ENCODE measurements at places on chromosomes 1 and 21.

DNA sequence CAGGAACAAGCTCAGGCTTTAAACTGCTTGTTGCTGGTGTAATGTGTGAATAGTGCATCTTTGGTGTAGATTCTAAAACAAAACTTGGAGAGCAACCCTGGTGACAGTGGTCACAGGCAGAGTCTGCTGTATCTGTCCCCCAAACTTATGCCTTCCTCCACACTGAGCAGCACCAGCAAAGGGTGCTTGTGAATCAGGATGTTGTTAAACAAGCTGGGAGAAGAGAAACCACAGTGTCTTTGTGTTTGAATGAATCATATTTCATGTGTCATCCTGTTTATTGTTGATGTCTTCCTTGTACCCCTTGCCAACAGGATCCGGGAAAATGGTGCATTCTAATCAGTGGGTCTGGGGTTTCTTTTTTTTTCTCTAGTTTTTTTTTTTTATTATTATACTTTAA lies 91.9 kb upstream of the COG2 start:
- no peak for DNase-seq

DNA sequence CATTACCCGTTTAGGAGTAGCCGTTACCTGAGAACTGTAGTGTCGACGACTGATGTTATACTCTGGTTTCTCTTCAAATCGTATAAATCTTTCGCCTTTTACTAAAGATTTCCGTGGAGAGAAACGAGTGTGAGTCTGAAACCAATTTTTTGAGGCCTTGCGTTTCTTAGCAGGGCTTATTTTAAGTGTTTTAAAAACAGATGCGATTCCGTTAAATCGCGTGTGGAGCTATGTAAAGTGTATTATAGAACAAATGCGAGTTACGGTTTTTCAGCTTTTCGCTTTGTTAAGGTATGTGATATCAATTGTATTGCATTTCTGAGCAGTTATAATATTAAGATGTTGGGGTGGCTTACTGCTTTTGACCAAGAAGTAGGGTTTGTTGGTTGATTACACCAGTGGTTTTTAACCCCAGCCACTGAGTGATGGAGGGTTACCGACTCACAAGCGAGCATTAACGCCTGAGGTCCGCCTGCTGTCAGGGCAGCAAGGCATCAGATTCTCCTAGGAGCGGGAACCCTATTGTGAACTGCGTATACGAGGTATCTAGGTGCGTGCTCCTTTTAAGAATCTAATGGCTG lies 18.0 kb downstream of the KIAA2013 start:
- peak; percentile 41 for DNase-seq

DNA sequence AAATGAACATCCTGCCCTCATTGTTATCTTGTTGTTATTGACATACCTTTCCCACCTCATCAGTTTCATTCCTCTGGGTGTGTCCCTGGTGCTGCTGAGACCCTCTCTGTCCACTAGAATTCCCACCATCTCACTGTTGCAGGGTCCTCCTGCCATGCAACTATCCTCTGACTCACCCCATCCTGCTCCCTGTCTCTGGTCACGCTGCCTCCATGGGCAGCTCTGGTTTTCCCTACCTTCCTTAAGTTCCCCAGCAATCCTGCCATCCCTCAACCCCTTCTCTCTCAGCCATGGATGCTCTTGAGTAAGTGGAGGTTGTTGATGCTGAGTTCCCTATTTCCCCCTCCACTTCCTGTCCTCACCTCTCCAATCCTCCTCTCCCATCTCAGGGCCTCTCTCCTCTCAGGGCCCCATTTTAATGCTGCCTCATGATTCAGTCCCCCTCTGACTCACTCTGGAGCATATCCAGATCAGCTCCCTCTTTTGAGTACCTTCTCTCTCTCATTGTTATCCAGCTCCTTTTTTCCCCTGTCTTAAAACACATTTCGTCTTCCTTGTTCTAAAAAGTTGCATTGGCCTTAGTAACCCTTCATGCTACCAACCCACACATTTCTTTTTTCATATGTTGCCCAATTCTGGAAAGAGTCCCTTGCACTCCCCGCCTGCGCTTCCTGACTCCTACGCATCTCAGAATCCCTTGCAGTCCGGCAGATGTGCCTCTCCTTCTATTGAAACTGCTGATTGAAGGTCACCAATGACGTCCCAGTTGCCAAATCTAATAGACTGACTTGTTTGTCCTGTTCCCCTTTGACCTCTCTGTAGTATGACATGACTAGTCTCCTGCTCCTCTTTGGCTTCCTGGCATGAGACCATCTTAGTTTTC lies 92.0 kb downstream of the CNIH3 start:
- DNase-seq = no peak

DNA sequence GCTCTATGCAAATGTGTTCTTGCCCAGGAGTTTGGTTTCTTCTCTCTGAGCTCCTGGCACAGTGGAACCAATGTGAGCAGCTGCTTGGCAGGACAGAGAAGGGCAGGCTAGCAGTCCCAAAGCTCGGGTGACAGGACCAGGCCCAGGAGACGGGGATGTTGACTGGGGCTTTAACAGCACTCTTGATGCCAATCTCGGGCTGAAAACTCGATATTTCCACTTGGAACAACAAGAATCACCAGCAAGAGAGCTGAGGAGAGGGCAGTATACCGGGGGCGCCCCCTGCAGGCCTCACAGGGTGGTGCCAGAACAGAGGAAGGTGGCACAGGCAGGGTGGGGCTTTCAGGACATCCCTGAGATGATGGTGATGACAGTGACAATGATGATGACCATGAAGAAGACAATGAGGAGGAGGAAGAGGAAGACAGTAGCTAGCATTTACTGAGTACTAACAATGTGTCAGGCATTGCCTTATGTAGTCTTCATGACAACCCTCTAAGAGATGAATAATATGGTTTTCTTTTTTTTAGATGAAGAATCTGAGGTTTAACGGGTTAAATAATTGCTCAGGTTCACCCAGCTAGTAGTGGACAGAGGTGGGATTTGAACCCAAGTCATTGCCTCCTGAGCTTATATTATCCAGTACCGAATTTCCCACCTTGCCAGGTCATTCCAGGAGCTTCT lies 2.7 kb upstream of the KCNJ9 start:
- no peak for DNase-seq

- no peak for DNase-seq
Measured at GRCh38 chr1:108947871-108948525, 15.3 kb downstream of the CLCC1 start.

- DNase-seq = no peak
Measured at GRCh38 chr21:41933313-41934079, 20.3 kb downstream of the C2CD2 start.

DNA sequence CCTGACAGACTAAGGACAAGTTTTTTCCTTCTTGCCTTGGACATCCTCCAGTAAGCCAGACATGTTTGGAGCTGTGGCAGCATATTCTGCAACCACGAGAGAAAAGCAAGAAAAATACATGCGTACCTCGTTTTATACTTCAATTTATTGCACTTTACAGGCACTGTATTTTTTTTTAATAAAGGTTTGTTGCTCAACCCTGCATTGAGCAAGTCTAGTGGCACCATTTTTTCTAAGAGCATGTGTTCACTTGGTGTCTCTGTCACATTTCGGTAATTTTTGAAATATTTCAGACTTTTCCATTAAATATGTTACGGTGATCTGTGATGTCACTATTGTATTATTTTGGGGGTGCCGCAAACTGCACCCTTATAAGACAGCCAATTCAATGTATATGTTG lies 2.1 kb upstream of the SSX2IP start:
- no peak for DNase-seq
